ENCODE measurements at places on chromosomes 5 and 9.

DNA sequence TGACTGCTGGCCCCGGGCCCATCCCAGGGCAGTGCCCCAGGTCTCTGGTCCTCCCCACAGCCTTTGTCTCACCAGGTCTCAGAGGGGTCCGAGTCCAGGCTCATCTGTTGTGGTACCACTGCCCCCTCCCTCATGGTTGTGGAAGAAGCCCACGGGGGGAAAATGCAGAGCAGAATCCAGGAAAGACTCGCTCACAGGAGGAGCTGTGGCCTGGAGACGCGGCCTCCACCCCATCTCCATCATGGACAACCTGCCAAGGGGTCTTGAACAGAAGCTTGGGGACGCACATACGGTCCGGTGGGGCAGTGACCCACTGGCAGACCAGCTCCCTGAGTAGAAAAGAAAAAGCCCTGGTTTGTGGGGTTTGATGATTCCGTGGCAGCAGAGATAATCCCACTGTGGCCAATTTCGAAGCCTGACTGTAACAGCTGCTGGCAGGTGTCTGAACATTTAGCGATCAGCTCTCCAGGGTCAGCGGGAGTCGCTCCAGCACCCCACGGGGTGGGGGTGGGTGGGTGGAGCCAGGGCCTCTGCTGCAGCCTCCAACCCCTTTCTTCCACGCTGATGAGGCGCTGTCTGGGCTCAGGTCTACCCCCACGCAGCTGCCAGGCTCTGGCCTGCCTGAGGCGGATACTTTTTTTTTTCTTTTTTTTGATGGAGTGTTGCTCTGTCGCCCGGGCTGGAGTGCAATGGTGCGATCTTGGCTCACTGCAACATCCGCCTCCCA lies 1.9 kb upstream of the GRIN1 start:
- no peak for DNase-seq

GRCh38 chr5:80238778-80239679 lies 16.8 kb downstream of the SERINC5 start:
- peak; percentile 38 for DNase-seq

DNA sequence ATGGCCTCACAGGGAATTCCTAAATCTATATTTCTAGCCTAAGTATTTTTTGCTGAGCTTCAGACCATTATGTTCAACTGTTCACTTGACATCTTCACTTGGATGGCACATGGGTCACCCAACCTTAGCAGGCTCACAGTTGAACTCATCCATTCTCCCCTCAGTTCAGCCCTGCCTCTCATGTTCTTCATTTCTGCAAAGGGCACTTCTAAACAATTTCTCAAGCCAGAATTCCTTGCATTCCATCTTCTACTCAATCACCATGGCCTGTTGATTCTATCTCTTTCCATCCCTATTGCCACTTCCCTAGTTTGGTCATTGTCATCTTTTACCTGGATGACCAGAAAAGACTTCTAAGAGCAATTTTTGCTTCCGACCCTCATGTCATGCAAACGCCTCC lies 7.3 kb upstream of the RGS3 start:
- DNase-seq: no peak

DNA sequence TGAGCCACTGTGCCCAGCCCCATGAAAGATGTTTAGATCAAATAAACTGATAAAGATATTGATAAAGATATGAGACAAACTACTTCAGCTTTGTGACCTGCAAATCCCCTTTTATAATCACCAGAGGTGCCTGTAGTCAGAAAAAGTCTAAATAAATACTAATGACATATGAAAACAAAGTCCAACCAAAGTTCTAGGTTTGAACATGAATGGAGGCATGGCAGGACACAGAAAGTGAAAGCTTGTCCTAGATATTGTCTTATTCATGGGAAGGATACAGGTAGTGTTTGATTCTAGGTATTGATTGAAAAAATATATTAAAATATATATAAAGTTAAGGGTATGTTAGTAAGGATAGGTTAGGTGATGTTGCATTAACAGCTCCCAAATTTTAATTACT lies 24.6 kb upstream of the PSAT1 start:
- no peak for DNase-seq

DNA sequence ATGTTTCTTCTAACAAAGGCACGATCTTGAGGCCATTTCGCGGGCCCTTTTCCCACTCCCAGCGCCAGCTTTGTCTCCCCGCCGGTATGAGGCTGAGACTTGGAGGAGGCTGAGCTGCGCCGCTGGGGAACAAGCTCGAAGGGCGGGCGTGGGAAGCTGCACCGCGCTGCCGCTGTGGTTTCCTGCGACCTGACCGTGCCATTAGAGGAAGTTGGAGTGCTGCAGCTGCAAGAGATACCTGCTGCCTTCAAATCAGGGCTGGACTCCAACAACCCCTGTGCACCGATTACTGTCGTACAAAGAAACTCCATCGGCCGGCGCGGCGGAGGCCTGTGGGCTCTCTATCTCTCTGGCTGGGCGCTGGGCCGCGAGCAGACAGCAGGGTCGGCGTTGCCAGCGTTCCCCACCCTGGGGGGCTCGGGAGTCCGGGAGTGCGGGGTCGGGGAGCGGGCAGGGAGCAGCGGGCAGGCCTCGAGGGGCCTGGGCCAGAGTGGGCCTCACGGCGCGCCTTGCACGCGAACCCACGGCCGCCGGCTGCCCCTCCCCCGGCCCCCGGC lies 1.3 kb upstream of the ERBIN start:
- peak; percentile 66 for DNase-seq

- DNase-seq: peak; percentile 92
Observed at GRCh38 chr9:126411948-126412284, 85.3 kb downstream of the MVB12B start.

DNA sequence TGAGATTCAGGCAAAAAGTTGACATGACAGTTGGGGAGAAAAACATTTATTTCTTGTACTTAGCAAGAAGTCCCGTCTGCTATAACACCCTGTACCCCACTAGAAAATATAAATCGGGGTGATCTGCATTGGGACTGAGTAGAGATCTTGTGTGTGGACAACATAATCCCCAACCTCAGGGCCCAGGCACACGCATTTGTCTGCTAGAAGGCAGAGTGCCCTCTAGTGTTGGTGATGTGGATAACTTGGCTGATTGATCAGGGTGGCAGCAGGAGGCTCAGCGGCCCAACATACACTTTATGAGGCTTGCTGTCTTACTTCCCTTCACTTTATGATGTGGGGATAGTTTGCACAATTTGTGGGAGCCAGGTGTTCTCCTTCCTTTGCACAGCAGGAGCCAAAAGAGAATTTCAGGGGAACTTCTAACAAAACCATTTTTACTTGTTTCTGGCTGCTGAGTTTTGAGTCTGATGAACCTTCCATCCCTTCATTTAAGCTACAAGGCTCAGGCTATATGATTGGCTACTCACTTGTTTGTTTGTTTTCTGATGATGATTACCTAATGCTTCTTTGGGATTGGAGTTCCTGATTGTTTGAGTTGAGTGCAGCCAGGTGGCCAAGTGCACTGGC lies 263.2 kb downstream of the DMAC1 start:
- peak; percentile 39 for DNase-seq

GRCh38 chr5:68449380-68449779 lies 233.8 kb downstream of the PIK3R1 start:
- no peak for DNase-seq

DNA sequence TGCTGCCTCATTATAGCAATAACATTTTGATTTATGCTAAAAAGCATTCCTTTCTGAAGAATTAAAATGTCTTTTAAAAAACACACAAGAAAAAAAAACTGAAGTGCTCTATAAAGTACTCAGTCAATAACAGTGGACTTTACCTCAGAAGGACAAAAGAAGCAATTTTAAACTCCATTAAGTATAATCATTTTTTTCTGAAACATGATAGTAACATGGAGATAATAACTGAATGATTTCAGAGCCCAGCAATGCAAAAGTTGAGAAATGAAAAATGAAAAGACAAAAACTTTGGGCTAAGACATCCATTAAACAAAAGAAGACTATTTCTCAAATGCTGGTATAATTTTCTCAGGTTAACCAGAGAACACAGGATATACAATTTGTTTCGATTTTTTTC lies 78.7 kb downstream of the RFX3 start:
- DNase-seq: peak; percentile 17

DNA sequence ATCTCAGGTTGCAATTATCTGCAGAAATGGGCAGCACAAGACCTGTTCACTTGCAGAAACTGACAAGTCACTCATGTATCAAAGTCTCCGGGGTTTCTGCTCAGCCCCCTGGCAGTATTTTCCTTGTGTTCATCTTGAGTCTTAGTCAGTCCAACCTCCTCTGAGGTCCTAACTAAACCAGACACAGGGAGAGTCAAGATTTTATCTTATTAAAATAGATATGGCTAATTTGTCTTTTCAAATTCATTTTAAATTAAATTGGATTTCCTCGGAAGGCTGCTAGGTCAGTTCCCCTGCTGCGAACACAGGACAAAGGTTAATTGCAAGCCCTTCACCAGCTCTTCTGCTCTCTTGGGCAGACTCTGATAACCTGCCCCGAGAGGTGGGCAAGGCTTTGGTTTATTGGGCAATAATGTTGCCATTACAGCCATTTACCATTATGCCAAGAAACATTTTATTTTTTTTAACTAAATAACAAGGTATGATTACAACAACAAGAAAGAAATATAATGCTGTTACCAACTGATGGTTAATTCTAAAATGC lies 103.5 kb downstream of the MAPKAP1 start:
- DNase-seq: no peak

DNA sequence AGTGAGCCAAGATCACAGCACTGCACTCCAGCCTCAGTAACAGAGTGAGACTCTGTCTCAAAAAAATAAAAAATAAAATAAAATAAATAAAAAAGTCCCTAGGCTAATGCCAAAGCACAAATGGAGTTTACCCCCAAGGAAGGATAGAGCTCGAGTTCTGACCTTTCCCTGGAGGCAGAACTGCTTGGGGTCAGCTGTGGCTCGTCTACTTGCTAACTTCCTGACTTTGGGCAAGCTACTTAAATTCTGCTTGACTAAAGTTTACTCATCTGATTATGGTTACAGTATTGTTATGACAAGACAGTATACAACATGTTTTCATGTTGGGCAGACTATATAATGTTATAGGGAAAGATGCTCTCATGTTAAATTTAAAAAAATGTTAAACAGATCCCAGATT lies 359.2 kb downstream of the DNAH5 start:
- no peak for DNase-seq

GRCh38 chr5:17081142-17081541 lies 136.3 kb upstream of the BASP1 start:
- no peak for DNase-seq

DNA sequence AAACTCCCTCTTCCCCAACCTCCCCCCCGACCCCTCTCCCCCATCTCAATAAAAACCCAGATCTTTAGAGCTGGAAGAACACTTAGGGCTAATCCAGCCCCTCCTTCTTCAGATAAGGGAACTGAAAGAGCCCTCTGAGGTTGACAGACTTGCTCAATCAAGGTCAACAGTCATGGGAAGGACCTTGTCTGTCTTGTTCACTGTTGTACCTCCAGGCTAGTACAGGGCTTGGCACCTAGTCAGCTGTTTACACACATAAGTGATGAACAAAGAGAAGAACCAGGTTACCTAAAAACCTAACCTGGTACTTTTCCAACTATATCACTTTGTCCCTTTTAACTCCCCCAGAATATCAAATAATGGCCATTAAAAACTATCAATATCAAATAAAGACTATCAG lies 2.4 kb downstream of the TTC39B start:
- no peak for DNase-seq

- DNase-seq: no peak
Observed at GRCh38 chr5:138252944-138253343, 21.5 kb downstream of the GFRA3 start.

DNA sequence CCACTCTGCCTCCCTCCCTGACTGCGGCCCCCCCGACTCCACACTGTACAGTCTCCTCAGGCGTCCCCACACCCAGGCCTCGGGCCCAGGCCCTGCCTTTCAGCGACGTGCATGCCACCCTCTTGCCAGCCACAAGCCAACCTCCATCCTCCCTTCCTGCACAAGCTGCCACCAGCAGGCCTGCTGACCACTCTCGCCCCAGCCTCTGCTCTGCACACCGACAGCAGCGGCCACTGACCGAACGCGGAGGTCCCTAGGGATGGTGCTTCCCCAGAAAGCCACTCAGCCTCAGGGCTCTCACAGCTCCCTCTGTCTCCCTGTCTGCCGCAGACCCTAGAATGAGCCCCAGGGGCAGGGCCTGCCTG lies 18.6 kb downstream of the LMAN2 start:
- DNase-seq: no peak

DNA sequence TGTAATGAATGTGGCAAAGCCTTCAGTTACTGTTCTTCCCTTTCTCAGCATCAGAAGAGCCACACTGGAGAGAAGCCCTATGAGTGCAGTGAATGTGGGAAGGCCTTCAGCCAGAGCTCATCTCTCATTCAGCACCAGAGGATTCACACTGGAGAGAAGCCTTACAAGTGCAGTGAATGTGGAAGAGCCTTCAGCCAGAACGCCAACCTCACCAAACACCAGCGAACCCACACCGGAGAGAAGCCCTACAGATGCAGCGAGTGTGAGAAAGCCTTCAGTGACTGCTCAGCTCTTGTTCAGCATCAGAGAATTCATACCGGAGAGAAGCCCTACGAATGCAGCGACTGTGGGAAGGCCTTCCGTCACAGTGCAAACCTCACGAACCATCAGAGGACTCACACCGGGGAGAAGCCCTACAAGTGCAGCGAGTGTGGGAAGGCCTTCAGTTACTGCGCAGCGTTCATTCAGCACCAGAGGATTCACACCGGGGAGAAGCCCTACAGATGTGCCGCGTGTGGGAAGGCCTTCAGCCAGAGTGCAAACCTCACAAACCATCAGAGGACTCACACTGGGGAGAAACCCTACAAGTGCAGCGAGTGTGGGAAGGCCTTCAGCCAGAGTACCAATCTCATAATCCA lies 6.8 kb downstream of the RPL12 start:
- no peak for DNase-seq
